ENCODE measurements at places on chromosomes 3 and 15.

GRCh38 chr3:113275258-113275556, 63.9 kb downstream of the BOC start:
- DNase-seq: no peak

- no peak for DNase-seq
These were observed 3.8 kb downstream of the PLCH1 start for GRCh38 chr3:155741101-155741500.

DNA sequence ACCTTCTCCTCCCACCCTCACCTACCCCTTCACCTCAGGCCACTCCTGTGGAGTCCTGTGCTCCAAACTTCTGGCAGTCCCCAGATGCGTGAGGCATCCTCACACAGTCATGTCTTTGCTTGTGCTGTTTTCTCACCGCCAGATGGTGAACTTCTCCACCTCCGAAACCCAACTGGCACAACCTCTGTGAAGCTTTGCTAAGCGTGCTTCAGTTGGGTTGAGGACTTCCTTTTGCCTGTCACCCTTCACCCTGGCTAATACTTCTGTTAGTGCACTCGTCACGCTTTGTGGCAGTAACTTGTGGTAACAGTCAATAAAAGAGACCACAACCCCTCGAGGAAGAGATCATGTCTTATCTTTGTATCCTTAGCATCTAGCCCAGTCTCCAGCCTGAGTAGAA, 42.0 kb upstream of the SKOR1 start:
- no peak for DNase-seq

DNA sequence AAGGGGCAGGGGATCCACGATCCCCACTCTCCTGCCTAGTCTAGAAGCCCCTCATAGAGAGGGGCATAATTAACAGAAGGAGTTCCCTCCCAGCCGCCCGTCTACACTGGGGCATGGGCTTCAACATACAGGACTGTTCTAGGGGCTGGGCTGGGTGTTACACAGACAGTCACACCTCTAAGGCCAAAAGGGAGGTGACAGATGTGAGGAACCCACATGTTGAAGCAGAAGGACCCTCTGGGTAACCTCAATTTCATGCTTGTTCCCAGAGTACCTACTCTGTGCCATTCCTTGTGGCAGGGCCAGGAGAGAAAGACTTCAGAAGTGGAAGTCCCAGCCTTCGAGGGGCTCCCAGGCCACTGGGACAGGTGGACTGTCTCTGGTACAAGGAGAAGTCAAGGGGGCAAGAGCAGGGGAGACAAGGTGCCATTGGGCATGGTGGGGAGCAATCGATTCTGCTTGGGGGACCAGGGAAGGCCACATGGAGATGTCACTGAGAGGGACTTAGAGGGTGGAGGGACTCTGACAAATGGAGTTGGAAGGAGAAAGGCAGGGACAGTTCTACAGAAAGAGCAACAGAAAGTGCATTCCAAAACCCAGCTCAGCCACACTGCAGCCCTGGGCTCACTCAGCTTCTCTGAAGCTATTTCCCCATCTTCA, 71.3 kb downstream of the CPN2 start:
- no peak for DNase-seq

DNA sequence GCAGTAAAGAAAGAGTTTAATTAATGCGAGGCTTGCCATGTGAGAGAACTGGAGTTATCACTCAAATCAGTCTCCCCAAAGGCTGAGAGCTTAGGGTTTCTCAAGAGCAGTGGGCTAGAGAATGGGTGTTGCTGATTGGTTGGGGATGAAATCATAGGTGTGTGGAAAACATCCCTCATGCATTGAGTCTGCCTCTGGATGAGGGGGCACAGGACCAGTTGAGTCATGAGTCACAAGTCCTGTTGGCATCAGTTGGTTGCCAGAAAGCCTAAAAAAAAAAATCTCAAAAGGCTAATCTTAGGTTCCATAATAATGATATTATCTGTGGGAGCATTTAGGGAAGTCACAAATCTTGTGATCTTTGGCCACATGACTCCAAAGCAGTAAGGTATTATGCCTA, 800.3 kb downstream of the TUSC7 start:
- no peak for DNase-seq

- DNase-seq: no peak
These were observed 799 bp downstream of the ABI3BP start for GRCh38 chr3:100992231-100993012.

DNA sequence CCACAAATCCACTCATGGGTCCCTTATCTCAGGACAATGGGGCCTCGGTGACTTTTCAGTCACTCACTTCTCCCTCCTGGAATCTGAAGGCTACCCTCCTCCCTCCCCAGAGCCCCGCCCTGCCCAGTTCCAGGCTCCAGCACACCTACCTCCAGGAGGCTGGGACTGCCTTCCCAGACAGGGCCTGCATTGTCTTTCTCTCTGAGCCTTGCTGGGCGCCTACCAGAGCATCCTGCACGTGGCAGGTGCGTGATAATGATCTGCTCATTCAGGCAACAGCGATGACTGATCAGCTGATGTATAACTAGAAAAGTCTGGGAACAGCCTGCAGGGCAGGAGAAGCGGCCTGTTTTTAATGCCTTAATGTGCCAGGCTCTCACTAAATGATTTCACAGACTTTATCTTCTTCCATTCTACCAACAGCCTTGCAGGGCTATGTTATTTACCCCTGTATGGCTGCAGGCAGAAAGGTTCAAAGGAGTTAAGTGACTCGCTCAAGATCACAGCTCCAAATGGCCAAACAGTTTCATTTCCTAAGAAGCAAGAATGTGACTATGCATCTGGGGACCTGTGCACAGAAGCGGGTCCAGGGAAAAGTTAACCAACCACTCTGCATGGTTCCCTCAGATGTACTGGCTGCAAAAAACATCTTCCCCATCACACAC, 6.3 kb downstream of the ADAMTS17 start:
- DNase-seq: no peak

- no peak for DNase-seq
These were observed 13.1 kb upstream of the AHSG start for GRCh38 chr3:186599785-186600166.

DNA sequence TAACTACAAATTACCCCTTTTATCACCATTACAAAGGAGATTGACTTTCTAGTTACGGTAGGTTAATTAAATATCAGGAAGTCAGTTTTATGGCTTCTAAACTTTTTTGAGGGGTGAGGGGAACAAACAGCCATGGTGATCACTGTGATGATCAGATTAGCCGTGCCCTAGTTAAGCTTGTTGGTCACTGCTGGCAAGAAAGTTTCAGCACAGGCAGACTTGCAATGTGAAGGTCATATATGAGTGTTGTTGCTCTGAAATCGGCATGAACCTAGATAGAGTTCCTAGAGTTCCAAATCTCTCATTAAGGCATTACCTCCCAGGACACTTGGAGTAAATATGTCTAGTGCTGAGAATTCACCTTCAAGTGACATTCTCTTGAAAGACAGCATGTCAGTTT, 156.6 kb downstream of the GHSR start:
- DNase-seq: no peak

Data from stimulated activated CD4-positive, alpha-beta T cell treated with anti-CD3 and anti-CD28 coated beads, Interleukin-12 subunit alpha, Interleukin-12 subunit beta, amount 100 ng/mL, for 48 hours (primary cell).